Type B pancreatic cell (in vitro differentiated cells): ENCODE measurements at places on chromosomes 1 and 21.

DNA sequence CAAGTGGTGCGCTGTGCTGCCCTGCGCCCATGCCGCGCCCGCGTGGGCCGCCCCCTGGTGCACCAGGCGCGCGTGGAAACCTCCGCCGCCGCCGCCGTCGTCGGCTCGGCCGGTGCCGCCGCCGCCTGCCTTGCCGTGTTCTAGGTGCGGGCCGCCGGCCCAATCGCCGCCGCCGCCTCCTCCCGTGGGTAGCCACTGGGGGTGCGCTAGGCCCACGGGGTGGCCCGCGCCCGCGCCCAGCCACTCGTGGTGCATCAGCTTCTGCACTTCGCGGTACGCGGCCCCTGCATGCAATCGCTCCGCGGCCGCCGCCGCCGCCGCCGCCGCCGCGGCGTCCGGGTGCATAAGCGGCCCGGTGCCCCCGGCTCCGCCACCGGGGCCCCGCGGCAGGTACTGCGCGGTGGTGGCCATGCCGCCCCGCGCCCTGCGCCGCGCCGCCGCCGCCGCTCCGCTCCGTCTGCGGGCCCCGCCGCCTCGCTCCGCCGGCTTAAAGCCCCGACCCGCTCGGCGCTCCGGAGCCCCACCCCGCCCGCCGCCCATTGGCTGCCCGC is at the start of gene POU3F1:
Gene POU3F1 (minus strand): TSS at position 461 of the 551 bp plus-strand sequence. CDS start 50 bp downstream, at position 411.
- H3K4me1 ChIP-seq, result peaks cover 15% of the 10 kb centered on the region
- no peak for DNase-seq
- H3K4me3 ChIP-seq, result peak within 1 kb of the TSS; percentile 86

DNA sequence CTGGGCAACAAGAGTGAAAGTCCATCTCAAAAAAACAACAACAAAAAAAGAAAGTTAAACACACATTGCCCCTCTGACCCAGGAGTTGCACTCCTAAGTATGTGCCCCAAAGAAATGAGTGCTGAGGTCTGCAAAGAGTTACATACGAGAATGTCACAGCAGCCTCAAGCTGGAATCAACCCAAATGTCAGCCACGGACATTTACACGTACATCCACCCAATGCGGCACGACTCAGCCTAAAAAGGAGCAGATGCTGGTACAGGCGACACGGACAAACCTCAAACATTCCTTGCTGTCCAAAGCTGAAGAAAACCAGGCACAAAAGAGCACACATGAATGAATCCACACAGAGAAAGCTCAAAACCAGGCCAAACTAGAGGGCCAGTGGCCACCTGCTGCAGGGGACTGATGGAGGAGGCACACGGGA is 46.8 kb upstream of the ECE1 start:
- H3K4me3 ChIP-seq, result no peak overlapping the region
- peaks cover 58% of the 10 kb centered on the region for H3K4me1 ChIP-seq

DNA sequence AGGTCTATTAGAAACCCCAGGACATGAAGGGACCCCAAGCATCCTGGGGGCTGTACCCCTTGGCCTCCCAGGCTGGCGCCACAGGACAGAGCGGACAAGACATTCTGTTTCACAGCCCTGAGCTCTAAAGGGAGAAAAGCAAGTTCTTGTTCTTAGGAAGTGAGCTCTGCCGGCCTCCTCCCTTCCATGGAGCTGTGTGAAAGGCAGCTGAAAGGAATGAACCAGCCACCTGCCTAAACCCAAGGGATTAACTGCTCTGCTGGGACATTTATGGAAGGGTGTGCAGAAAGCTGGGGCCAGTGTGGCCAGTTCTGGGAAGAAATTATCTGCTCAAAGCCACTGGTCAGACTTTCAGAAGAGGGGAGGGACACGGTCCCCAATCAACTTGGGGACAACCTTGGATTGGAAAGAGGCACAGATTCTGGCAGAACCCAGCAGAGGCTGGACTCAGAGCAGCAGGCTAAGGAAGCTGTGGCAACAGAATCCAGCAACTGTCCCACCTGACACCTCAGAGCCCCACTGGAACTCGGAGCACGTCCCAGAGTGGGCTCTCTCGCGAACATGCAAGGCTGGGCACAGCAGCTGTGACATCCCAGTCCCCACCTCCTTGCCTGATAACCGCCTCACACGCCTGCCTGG is 2.1 kb downstream of the KLHL21 start:
- H3K4me3 ChIP-seq, result peak overlapping the region; percentile 94
- peaks cover 8% of the 10 kb centered on the region for H3K27me3 ChIP-seq
- H3K36me3 ChIP-seq, result no peaks in the 10 kb centered on the region
- DNase-seq, result no peak
- H3K4me1 ChIP-seq, result peaks cover 25% of the 10 kb centered on the region

DNA sequence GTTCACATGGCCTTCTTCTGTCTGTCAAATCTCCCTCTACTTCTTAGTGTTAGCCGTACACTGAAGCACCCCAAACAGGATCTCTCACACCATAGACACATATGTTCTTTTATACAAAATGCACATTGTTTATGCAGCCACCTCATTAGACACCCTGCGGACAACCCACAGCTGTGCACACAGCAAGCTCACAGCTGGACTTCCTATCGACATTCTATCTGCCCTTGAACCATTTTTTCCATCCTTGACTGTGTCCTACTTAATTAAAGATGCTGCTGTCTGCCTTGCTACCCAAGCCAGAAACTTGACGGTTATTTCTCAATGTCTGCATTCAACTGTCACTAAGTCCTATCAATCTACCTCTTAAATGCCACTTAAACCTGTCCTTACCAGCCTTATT is 3.2 kb upstream of the ZBTB21 start:
- H3K27ac ChIP-seq, result peak overlapping the region; percentile 22
- no peaks in the 10 kb centered on the region for H3K36me3 ChIP-seq
- peak overlapping the region; percentile 84 for H3K4me3 ChIP-seq
- H3K27me3 ChIP-seq, result peaks cover 18% of the 10 kb centered on the region
- no peak for DNase-seq

DNA sequence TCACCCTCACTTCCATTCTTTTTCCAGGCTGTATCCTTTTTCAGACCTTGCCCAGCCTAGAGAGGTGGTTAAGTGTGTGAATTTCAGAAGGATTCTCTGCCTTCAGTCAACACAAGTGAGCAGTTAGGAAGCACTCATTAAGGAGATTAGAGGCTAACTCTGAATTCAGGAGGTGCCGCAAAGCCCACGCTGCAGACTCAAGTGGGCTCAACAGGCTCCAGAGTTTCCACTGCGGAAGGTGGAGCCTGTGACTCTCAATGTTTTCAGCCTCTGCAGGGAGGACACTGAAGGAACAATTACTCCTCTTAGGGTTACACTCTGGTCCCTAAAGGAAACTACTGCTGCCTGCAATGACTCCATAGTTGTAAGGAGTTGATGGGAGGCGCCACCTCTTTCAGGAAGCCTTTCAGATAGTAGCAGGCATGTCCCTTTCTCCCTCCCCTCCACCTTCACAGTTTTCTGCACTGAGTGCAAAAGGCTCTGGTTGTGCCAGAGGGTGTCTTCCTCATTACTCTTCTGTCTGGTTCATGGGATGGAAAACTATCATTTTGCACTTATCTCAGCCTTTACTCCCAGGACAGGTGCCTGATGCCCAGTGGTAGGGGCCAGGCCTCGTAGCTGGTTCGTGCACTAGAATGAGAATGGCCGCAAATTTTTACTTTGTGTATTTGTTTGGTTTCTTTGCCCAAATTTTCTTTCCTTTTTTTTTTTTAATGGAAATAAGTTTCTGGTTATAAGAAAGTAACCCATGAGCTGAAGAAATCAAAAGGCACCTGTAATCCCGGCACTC is 55.2 kb upstream of the SELENON start:
- no peaks in the 10 kb centered on the region for H3K36me3 ChIP-seq
- DNase-seq, result no peak
- H3K4me1 ChIP-seq, result peaks cover 3% of the 10 kb centered on the region
- no peak overlapping the region for H3K27ac ChIP-seq

GRCh38 chr1:110800079-110800478 is 72.9 kb upstream of the CD53 start:
- H3K27ac ChIP-seq, result no peak overlapping the region
- H3K27me3 ChIP-seq, result peaks cover 17% of the 10 kb centered on the region
- no peaks in the 10 kb centered on the region for H3K4me1 ChIP-seq
- no peak overlapping the region for H3K4me3 ChIP-seq
- DNase-seq, result no peak
- H3K36me3 ChIP-seq, result no peaks in the 10 kb centered on the region

DNA sequence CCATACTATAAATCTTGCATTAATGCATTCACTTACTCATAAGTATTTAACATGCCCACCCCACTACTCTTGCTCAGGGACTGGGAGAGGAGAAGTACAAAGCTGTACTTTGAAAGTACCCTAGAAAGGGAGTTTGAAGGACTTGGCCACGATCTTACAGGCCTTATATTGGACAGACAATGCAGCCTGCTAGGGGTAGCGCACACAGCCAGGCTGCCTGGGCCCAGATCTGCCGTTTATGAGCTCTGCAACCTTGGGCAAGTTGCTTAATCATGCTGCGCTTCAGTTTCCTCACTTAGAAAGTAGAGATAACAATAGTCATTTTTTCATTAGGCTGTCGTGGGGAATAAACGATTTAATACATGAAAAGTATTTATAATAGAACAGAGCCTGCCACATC is 110.1 kb downstream of the CDC7 start:
- H3K4me1 ChIP-seq, result peaks cover 7% of the 10 kb centered on the region
- peaks cover 4% of the 10 kb centered on the region for H3K36me3 ChIP-seq
- no peak for DNase-seq
- H3K27ac ChIP-seq, result peak overlapping the region; percentile 95
